ENCODE measurements at places on chromosomes 4 and X.

DNA sequence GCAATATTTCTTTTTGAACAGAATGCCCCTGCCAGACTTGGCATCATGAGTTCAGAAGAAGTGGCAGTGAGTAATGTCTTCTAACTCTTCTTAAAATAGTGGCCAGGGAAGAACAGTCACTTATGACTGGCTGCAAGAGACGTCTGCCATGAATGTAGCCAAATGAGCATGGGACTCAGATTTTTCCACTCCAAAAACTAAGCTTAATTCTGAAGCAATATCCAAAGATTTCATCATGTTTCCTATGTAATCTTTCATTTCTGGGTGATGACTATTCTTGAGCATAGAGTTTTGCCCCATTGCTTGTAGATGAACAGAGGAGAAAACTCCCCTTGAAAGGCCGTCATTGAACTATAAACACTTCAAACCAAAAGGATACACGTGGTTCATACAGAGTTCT, 11.8 kb downstream of the AMBN start:
- peak; percentile 75 for DNase-seq

- DNase-seq: no peak
Measured at GRCh38 chr4:148395771-148396170, 46.4 kb downstream of the NR3C2 start.

GRCh38 chrX:1833656-1834360, 218.9 kb downstream of the ASMT start:
- DNase-seq: no peak

GRCh38 chr4:173039617-173040577, 128.7 kb upstream of the GALNT7 start:
- DNase-seq: no peak

- DNase-seq: peak; percentile 64
Measured at GRCh38 chr4:54100595-54101189, 729 bp downstream of the GSX2 start.

DNA sequence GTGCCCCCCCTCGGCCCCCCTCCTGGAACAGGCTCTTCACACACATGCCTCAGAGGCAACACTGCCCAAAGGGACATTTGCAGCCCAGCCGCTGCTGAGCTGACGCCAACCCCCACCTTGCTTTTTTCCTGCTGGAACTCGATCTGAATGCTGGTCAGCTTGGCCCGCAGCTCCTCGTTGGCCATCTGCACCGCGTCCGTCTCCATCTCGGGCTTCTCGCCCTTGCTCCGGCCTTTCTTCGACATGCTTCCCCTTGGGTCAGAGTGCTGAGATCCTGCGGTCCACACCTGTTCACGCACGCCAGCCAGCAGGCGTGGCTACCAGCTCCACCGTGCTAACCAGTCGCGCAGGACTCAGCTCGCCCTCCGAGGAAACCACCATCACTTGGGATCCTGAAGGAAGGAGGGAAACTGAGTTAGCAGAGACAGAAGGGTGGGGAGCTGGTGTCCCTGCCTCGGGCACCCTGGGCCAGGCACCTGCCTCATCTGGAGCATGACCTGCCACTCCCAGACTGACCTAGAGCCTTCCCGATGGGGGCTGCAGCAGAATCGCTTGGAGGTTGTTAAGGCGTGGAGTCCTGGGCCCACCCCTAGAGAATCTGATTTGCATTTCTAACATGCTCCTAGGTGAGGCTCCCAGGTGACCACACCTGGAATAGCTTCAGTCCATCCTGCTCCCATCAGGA, 87.6 kb downstream of the JAKMIP1 start:
- no peak for DNase-seq

DNA sequence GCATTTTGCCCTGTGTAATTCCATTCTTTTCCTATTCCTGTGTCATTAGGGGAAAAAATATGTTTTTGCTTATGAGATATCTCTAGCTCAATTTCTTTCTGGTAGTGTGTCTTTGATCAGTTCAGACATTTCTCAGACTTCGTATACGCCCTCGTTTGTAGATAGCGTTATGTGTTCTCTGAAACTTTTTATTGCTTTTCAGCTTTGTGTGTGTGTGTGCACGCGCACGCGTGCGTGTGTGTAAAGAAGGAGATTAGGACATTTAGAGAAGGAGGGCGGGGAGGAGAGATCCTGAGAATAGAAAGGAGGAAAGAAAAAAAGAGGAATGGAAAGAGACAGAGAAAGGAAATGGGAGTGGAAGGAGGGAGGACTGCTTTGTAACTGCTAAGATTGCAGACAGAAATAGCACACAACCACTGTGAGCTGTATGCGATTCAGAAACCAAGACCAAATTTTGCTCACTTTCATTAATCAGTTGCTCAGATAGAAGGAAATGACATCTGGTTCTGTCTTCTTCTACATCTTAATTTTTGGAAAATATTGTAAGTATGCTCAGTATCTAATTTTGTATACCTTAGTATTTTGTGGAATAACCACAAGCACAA, at the start of gene RXFP1:
TSS of gene RXFP1 (plus strand) at position 399 of the 605 bp plus-strand sequence. CDS start at position 494, 95 bp downstream.
- DNase-seq: peak; percentile 25

DNA sequence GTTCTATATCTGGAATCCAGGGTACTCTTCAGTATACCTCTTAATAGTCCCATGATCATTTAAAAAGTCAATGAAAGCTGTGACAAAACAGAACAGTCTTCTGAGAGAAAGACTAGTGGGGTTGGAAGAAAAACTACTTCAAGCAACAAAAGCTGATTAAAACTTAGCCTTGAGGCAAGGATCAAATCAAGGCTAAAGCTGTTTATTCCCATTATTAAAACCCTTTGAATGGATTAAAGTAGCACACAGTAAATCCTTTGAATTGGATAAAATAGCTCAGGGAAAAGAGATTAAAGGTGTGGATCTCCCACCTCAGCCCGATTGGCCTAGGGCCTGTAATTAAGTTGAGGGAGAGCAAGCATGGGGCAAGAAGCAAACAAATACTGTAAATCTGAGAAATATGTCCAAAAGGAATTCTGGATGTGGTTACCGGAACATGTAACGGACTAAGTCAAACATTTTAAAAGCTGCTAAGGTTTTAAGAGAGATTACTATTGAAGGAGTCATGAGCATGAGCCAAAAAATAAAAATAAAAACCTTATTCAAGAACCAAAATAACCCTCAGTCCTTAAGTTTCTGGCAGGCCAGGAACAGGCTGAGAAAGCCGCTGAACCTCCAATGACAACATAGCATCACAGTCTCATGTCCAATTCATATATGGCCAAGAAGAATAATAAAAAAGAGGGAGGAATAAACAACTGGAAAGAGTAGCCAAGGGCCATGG, 257.3 kb upstream of the NEIL3 start:
- no peak for DNase-seq

- peak; percentile 83 for DNase-seq
Measured at GRCh38 chrX:110284159-110284558, 33.7 kb downstream of the AMMECR1 start.

- peak; percentile 74 for DNase-seq
Measured at GRCh38 chr4:26201120-26201519, 119.7 kb upstream of the RBPJ start.

GRCh38 chr4:915595-915994, 16.5 kb downstream of the GAK start:
- peak; percentile 55 for DNase-seq

DNA sequence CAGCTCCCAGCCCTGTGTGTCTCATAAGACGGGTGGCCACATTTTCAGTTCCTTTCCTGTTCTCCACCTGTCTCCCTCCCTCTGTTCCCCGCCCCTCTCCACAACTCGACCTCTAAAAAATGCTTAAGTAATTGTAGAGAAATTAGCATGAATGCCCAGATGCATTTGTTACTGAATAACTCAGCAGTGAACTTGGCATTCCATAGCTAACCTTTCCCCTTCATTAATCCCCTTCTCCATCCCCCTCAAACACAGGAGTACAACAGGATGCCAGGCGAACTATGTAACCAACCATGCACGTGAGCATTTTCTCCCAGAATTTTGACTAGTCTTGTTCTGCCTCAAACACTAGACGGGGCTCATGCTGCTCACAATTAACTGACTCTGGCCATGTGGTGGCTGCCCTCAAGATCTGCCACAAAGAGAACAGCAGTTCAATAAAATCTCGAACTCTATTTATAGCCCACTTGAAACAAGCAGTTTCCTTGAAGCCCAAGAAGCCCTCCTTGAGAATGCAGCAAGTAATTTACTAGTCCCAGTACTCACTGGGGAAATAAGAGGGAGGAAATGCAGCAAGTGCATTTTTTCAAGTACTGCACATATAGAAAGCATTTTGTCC, 351.2 kb downstream of the ARHGAP24 start:
- DNase-seq: peak; percentile 66

DNA sequence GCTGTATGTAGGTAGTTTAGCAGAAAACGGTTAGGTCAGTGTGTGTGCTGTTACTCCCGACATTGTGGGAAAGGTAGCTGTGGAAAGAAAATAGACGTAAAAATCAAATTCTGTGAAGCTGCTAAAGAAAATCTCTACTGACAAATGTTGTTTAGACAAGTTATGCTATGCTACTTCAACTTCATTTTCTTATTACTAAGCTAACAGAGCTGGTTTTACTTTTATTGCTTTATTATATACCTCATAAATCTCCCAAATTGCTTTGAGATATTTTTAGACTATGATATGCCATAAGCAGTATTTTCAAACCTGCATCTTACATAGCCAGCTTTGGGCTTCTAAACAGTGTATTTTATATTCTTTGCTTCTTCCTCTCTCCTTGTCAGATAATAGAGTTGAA, 108.2 kb upstream of the PACRGL start:
- DNase-seq: no peak

DNA sequence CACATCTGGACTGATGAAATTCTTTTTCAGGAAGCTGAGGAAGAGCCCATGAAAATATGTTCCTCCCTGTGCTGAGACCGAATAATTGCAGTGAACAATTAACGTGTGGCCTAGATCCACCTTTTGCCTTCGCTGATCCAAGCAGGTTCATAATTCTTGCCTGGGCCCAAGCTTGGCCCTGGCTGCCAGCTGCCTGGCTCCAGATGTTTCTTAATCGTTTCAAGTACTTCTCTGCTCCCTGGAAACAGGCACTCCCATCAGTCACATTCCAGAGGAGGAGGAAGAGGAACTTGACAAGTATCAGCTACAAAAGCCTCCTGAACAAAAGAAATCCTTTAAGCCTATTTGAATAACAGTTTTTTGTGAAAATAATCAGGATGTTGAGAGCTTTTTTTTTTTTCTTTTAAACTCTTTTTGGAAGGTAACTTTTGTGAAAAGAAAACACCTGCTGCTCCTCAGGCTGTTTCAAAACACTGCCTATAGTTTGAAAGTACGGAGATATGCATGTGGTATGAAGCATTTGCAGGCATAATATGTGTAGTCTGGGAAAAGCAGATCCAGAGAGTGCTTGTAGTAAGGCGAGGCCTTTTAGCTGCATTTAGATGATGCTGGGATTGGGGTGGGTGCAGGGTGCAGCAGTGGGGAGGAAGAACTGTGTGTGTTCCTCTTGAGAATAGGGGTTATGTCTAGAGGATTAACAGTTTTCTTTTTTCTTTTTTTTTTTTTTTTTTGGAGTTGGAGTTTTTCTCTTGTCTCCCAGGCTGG, 154.4 kb downstream of the PTTG2 start:
- DNase-seq: peak; percentile 34

DNA sequence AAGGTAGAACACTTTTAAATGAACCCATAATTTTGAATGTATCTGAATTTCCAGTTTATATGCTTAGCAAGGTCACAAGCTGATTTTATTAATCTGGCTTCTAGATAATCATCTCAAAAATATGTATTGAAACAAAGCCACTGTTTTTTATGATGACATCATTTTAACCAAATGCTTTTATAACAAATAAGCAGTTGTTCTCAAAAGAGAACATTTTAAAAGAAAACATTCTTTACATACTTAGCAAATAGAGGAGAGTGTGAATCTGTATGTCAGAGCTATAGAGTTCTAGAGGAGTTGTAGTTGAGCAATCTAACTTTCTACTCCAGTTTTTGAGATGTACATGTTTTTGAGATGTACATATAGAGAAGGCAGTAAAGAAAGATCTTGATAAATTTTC, 42.5 kb downstream of the LAMP2 start:
- DNase-seq: peak; percentile 13

DNA sequence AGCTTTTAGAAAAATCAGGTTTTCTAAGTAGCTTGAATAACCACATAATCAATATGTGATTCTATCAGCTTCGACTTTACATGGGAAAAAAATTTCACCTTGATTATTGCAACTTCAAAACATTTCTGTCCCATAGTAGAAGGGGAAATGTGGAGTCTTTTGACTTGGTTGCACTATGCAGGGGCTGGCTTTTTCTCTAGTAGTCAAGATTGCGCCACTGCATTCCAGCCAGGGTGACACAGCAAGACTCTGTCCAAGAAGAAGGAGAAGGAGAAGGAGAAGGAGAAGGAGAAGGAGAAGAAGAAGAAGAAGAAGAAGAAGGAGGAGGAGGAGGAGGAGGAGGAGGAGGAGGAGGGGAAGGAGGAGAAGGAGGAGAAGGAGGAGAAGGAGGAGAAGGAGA, 84.9 kb downstream of the MAML3 start:
- peak; percentile 84 for DNase-seq

All from GM23248 (cell line).